ENCODE measurements at places on chromosomes 6 and 20. TPM values are rescaled to one million over a fixed set of nuclear protein-coding genes. Genes with fewer than 3 reads are reported as not detected.

- DNase-seq, result no peak
Measured at GRCh38 chr6:125918681-125919566, 37.6 kb upstream of the HINT3 start.

DNA sequence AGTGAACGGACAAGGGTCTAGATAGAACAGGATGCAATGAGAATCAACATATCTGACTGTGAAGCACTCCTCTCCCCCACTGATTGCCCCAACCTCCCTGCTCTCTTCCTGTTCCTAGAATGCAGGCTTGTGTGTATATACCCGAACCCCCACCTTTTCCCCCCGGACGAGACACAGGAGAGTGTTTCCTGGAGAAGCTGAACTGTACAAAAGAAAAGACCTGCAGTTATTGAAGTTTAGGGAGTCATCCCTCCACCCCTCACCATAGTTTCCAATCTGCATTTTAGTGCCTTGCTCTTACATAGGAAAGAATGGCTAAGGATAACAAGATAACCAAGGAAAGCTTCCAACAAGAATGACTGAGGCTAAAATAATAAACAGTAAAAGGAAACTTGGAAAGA is 55.5 kb upstream of the PDE10A start:
- DNase-seq, result no peak

GRCh38 chr6:167744681-167745669 is 81.7 kb upstream of the AFDN start:
- DNase-seq, result no peak

DNA sequence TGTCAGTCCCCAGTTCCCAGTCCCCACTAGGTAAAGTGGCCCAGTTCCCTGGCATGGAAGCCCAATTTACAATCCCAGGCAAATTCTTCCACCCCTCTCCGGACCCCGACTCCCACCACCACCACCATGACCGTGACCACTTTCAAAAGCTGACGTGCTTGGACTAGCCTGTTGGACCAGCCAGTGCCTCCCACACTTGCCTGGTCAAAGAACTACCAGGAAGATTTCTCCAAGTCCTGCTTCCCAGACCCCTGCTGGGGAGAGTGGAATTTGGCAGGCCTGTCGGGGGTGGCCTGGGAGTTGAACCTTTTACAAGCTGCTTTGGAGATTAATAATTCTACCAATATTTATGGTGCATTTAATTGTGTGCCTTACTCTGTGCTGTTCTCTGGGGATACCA is 1.4 kb upstream of the PTPRT start:
- no peak for DNase-seq

DNA sequence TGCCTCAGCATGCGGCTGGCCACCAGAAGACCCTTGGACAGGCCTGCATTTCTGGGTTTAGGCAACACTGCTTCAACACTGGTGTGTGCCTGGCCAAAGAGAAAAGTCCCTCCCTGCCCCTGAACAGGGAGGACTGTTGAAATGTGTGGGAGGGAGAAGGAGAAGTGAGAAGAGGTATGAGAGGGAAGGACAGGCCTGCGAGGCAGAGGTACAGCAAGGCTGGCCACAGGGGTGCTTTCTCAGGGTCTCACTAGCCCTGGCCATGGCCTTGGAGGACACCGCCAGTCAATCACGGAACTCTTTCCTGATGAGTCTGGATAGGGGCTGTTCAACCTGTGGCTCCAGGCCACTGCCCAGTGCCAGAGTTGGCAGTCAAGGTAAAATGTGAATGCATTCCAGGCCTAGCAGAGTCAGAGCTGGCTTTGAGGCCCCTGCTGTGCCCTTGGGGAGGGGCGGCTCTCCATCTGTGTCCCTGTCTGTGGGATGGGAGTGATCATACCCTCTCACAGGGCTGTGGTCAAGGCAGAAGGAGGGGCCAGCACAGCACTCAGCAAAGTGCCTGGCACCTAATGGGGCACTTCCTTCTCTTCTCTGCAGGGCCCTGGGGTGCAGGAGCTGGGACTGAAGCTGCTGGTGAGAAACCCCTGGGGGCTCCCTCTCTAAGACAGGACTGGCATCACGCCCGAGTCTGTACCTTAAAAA is 43.2 kb upstream of the CDH22 start:
- DNase-seq, result no peak

GRCh38 chr6:11428371-11428770 is 109.2 kb upstream of the TMEM170B start:
- no peak for DNase-seq

DNA sequence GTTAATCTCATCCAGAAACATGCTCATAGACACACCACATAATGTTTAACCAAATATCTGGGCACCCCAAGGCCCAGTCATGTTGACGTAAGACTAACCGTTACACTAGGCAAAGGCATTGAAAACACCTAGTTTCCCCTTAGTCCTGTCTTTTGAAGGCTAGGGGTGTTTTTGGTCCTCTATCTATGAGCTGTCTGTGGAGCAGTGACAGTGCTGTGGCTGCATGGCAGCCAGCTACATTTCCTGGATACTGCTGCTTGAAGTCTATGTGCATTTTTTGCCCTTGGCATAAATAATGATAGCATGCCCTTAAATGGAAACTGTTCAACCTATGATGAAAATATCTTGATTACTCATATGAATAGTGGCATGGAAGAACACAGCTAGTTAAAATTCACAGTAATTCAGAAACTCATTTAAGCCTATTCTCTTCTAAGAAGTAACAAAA is 18.6 kb downstream of the FARS2 start:
- no peak for DNase-seq

GRCh38 chr20:12644461-12644860 is 364.3 kb upstream of the SPTLC3 start:
- no peak for DNase-seq

DNA sequence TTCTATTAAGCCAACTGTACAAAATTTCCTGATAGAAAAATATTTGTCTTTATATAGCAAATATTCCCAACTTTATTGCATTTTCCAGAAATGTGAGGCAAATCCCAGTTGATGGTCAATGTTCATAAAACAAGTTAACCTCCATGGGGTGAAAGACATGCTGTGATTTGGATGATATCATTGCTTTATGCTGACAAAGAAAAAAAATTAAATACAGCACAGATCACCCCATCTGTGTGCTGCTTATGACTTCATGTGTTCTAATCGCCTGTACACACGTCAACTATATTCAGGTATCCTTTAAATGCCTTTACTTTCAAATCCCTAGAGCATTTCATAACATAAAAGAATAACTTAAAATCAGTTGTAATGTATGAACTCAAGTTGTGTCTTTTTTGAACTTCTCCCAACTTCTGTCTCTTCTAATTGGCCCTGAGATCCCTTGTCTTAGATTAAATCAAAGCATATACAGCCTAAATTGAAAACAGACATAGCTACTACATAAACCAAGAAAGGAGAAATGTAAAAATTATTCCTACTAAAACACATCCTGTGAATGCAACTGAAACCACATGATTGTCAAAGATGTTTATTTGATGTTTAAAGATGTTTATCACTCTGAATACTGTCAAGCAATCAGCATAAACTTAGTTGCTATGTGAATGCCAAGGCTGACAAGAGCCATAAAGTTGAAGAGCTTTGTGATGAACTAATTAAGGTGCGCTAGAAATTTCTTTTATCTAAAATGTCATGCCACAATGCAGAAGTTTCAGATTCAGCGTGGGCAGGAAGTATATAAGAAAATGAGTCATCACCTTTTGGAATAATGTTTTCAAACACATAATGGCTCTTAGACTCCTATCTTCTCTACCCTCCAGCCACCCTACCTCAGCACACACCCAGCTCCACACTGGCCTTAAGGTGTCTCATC is 68.7 kb downstream of the FILIP1 start:
- no peak for DNase-seq

- DNase-seq, result no peak
Measured at GRCh38 chr6:163422550-163422949, 8.0 kb downstream of the QKI start.

- DNase-seq, result no peak
Measured at GRCh38 chr6:131027326-131027725, 35.7 kb downstream of the EPB41L2 start.

DNA sequence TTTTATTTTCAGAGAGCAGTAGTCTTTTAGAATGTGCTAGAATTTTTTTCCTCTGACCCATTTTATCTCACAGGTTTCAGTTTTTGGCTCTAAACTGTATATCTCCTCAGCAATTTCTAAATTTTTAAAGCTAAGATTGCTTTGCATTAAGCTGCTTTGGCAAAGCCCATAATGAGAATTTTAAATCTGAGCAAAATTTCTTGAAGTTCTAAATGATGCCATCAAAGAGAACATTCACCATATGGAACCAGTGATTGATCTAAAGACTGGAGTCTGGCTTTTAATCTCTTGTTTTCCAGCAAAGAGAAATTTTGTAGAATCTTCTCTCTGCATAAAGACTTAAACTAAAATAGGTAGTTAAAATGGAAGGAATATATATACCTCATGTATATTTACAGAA is 313.6 kb downstream of the TBC1D32 start:
- DNase-seq, result no peak

DNA sequence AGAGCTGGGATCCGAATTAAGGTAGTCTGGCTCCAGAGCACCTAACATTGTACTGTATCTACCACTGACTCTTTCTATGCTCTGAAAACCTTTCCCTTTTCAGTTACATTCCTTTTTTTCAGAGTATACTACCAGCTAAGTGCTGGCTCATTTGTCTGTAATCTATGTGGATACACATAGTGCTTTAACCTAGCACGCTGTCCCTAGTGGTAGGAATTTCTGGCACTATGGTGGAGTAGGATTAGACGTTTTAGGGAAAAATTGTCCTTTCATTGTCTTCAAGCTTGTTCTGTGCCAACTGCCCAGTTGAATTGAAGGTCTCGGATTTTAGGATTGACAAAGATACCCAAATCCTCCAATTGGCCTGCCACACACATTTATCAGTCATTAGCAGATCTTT is 259.1 kb upstream of the FERMT1 start:
- DNase-seq, result no peak

GRCh38 chr6:12279322-12280091 is 10.7 kb upstream of the EDN1 start:
- DNase-seq, result no peak

DNA sequence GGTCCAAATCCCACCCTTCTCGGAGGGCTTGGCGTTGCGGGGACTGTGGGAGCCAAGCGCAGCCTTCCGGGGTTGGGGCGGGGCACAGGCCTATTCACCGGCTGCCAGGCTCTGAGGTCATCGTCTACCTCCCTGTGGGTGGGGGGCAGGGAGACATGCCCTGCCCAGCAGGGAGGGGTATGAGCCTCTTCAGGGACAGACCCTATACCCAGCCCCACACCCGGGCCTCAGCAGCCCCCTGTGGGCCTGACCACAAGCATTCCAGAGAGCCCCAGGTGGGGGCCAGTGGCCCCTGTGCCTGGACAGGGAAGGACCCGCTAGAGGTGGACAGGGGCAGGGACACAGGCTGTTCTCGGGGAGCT is 11.6 kb downstream of the LAMA5 start:
- no peak for DNase-seq

DNA sequence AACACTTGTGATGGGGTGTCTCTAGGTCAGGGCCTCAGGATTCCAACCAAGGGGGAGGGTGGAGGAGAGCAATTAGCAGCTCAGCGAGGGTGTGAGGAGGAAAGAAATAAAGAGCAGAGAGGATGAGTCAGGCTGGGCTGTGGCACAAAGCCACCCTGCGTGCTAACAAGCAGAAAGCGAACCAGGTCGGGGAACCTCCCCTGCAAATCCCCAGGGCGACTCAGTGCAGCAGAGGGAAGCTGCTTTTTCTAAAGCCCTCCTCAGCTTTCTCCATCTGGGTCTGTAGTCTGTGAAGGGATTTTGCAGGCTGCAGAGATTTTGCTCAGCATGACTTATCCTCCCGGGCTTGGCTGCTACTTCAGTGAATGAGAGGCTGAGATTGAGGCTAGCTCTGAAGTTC is 6.6 kb upstream of the SPO11 start:
- no peak for DNase-seq

GRCh38 chr20:60086821-60087562 is 128.8 kb downstream of the CDH26 start:
- no peak for DNase-seq

DNA sequence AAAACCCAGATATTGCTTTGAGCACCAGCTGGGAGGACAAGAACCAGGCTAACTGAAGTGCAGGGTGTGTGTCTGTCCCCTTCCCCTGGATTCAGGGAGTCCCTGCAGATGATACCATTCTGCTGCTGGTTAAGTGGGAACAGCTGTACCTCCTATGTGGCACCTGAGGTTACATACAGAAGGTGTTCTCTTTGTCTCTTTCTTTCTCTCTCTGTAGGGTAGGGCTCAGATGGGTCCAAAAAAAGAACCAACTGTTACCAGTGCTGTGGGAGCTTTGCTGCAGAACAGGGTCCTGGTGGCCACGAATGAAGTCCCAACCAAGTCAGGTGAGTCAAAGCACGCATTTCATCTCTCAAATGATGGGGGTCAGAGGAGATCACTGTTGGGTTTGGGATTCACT is 38.6 kb downstream of the ZC2HC1B start:
- no peak for DNase-seq

GRCh38 chr6:169145496-169145895 is 108.2 kb downstream of the THBS2 start:
- DNase-seq, result no peak

DNA sequence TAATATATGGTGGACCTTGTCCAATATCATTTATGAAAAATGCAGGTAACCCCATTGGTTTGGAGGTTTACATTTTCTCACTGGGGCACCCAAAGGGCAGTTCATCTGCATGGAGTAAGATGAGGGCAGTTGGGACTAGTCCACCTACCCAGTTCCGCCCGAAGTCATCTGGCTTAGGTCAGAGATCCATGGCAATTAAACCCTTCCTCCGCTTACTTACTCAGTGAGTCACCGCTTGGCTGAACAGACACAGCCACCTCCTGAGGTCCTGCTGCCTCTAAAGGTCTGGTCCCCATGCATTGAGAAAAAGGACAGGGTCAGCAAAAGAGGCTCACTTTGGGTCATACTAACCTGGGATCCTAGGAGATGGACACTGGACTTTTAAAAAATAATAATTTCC is 102.9 kb upstream of the PRL start:
- DNase-seq, result no peak

DNA sequence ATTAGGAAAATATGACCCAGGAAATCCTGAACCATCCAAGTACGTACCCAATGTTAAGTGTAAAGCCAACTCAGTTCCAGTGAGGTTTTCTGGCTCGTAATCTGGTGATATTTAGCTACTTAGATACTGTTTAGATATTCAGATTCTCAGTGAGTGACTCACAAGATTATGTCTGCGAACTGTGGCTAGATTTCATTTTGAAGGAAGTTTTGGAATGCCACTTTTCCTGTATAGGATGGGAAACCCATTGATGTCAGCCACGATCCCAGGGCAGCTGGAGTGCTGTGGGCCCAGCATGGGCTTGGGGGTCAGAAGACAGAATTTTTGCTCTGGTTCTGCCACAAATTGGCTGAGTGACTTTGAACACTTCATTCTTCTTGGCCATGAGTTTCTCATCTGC is 76.3 kb downstream of the TMEM170B start:
- DNase-seq, result no peak

- no peak for DNase-seq
Measured at GRCh38 chr6:33602180-33602579, 18.9 kb upstream of the ITPR3 start.

GRCh38 chr6:99330159-99330558 is 19.3 kb downstream of the FAXC start:
- peak; percentile 45 for DNase-seq

- no peak for DNase-seq
Measured at GRCh38 chr6:65199121-65199520, 507.9 kb downstream of the EYS start.

The DST gene
- 124 TPM for total RNA-seq

The WFDC5 gene
- not detected for total RNA-seq

The NR2E1 gene
- total RNA-seq, result not detected

The CALHM4 gene
- not detected for total RNA-seq

The TREM2 gene
- total RNA-seq, result not detected

The EFHC1 gene
- total RNA-seq, result 43.7 TPM

The FAM162B gene
- total RNA-seq, result 2.5 TPM

The PPP1R3G gene
- 0.07 TPM for total RNA-seq

The TMEM170B gene
- total RNA-seq, result 19.3 TPM

The OTOR gene
- total RNA-seq, result not detected

The GSTA1 gene
- not detected for total RNA-seq

The IPCEF1 gene
- 0.28 TPM for total RNA-seq
